CD14-positive monocyte (primary cell): ENCODE measurements at places on chromosomes 7 and 10. TPM values are rescaled to one million over a fixed set of nuclear protein-coding genes. Genes with fewer than 3 reads are reported as not detected.

TRIM74 gene
- not detected for polyA plus RNA-seq

PILRA gene
- polyA plus RNA-seq = 364 TPM

AKR1D1 gene
- not detected for polyA plus RNA-seq

CAMK2G gene
- 1.7 TPM for polyA plus RNA-seq

CPA4 gene
- polyA plus RNA-seq = not detected

LFNG gene
- polyA plus RNA-seq = 2.2 TPM

GRM8 gene
- not detected for polyA plus RNA-seq

GRM3 gene
- not detected for polyA plus RNA-seq

SAP25 gene
- not detected for polyA plus RNA-seq

GRCh38 chr7:53013925-53014324, 21.5 kb upstream of the POM121L12 start:
- no peak for DNase-seq

- no peak for DNase-seq
These were observed 225.4 kb downstream of the ZMYND11 start for GRCh38 chr10:360653-361052.

GRCh38 chr10:125985557-125986240, 89.3 kb downstream of the FANK1 start:
- no peak for DNase-seq

DNA sequence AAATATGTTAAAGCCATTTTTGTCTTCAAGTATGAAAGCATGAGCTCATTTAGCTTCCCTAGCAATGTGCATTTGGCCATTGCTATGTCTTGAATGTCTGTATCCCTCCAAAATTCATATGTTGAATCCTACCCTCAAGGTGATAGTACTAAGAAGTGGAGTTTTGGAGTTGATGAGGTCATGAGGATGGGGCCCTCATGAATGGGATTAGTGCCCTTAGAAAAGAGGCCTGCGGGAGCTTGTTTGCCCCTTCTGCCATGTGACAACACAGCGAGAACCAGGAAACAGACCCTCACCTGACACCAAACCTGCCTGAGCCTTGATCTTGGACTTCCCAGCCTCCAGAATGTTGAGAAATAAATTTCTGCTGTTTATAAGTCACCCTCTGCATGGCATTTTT, 61.3 kb upstream of the UCN3 start:
- no peak for DNase-seq

DNA sequence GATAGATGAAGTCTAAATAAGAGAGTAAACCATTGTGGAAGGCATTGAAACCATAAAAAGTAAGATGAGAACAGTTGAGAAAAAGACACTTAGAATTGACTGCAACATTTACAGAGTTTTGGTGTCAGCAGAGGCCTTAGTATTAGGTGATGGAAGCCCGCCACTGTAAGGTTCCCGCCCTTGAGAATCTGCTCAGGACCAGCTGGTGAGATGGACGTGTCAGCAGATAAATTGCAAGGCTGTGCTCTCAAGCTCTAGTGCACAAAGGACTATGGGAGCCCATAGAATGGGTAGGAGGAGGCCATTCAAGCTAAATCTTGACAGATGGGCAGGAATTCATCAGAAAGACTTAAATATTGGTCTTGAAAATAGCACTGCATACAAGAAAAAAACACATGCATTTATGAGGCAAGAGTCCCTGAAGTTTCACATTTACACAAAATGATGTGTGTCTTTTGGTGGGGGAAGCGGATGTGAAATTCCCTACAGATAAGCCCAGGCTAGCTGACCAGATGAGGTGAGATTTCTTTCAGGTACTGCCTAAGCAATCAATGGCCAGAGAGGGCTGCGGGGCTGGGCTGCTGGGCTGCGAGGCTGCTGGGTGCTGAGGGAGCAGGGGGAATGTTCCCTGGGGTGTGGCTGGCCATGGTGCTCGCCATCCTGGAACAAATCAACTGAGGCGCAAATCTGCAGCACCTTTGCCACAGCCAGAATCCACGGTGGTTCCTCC, 42.5 kb downstream of the SYPL1 start:
- DNase-seq = no peak

DNA sequence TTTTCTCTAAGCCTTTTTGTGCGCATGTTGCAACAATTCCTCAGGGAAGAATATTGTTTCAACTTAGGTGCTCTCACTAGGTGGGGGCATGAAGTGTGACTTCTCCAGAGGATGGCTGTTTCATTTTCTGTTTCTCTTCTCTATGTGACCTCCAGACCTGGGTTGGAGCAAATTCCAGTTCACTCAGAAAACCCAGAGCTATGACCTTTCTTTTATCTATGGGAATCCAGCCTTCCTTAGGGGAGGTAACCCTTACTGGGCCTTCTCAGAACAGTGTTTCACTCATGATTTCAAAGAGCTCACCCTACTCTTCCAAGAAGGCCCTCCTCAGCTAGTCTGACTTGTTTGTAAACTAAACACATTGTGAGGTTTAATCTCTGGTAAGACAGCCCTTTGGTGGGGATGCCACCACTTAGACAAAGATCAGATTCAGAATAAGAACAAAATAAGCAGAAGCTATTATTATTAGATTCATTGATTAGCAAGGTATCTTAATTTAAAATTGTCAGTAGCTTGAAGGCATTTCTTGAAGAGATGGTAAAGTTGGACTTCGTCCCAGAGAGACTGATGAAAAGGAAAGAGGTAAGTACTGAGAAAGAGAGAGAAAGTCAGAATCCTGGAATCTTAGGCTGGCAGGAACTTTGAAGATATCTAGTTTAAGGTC, 16.6 kb upstream of the TAS2R60 start:
- no peak for DNase-seq

DNA sequence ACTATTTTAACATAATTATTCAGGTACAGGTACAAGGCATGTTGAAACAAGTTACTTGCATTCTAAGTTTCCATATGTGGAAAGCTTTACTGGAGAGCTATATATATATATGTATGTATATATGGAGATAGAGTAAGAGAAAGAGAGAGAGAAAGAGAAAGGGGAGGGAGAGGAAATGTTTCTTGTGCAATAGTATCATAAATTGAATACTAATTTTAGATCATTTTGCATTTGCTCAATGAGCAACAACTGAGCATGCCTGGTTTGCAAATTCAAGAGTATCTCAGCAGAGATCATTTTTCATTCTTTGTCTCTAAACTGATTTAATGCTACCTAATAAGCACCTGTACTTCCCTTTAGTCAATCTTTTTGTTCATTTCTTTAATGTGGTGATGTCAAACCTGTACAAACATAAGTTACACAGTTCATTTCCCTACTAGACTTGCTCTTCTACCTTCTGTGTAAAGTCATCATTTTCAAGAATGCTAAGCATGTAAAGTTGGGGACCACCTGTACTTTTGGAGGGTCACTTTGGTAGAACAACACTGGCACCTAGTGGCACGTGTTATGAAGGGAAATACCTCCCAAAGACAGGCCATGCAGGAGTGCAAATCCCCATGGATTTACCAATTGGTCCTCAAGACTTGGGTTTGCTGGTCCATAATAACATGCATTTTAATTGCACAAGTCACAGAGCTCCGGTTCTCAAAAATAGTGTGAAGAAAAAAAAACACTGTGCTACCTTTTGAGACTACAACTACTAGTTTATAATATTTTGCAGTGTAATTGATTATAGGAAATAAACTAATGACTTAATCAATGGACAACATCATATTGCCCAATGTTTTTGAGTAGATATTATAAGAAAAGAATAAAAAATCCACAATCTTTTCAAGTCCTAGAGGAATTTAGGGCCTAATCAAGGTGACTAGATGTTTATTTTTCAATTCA, 431.2 kb upstream of the IGFBP3 start:
- no peak for DNase-seq

DNA sequence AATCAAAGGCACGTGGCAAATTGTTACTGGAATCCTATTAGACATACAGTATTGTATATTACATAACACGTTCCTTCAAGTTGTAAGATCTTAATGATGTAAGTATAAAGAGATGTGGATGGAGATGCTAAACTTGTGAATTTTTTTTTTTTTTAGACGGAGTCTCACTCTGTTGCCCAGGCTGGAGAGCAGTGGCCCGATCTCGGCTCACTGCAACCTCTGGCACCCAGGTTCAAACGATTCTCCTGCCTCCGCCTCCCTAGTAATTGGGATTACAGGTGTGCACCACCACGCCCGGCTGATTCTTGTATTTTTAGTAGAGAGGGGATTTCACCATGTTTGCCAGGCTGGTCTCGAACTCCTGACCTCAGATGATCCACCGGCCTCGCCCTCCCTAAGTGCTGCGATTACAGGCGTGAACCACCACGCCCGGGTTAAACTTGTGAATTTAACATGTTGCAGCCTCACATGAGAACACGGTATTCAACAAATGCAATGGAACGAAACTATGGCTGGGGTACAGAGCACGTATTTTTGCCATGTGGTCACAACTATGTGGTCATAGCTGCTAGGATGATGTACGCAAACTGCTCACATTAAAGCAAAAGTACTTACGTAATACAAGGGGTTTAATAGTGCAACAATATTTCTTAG, 818 bp upstream of the SUPV3L1 start:
- peak; percentile 63 for DNase-seq

DNA sequence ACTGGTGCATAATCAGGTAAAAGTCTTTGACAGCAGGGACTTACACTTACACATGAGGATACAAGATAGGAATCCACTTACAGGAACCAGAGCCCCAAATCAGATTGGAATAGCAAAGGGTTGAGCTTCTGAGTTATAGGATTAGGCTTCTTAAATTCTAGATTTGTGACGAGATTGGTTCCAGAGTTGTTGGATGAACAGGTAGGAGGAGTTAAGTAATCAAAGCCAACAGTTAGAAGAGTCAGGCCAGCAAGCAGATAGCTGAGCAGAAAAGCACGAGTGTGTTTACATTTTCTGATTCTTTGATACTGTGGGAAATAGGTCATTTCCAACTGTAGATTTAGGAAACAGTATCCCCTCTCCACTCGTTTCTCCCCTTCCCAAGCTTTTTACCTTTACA, 167.0 kb downstream of the MDFIC start:
- no peak for DNase-seq

GRCh38 chr7:156378806-156379205, 261.8 kb upstream of the RNF32 start:
- DNase-seq = no peak

- no peak for DNase-seq
These were observed 478.5 kb upstream of the PODXL start for GRCh38 chr7:132034748-132035416.

DNA sequence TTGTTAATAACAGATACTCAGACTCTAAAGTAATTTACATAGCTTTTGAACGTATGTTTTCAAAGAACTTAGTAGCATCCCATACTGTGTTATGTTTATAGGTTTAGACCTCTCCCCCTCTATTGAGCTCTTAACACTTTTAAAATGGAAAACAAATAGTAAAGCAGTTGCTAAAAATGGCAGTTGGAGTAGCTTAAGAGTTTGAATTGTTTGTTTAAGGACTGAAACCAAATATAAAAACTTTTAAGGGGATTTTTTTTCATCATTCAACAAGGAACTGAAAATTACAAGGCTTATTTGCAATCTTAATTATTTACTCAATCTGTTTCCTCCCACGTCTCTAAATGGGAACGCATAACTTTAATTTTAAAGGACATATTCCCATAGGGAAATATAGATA, 1.6 kb upstream of the SPAG6 start:
- no peak for DNase-seq

DNA sequence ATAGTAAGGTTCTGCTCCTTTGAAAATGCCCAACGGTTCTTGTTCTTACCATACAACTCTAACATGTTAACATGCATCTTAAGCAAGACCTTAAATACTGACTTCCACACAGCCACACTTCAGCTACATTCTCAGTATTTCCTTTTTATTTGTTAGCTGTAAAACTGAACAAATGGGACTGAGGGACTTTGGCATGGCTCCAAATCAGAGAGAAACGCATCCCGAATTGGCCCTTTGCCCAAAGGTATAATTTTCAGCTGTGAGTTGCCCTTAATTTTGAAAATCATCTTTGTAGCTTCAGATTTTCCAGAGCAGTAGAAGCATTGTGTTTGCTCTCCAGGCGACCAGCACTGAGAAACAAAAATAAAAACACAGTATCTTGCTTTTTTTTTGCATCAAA, 56.4 kb downstream of the NEUROD6 start:
- DNase-seq = no peak

- no peak for DNase-seq
These were observed 307.9 kb downstream of the WDR11 start for GRCh38 chr10:121158988-121159579.

GRCh38 chr10:30967650-30968410, 63.8 kb downstream of the ZNF438 start:
- no peak for DNase-seq

DNA sequence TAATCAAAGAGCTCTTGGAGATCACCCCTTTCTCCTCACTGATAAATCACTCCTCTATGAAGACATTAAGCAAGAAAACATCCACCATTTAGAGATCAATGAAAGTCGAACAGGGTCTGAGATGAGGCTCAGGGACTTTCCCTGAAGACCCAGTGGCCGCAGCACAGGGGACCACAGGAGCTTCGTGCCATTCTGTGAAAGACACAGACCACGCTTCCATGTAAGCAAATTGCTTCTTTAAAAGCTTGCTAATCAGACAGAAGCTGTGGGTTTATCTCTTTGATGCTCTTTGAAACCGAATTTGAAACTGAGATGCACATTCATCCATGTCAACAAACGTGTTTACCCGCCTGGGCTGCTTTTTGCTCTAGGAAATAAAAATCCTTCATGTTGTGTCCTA, 231.9 kb upstream of the PPP2R2D start:
- no peak for DNase-seq

- DNase-seq = peak; percentile 93
These were observed 55.0 kb upstream of the AKR1E2 start for GRCh38 chr10:4770801-4771553.

DNA sequence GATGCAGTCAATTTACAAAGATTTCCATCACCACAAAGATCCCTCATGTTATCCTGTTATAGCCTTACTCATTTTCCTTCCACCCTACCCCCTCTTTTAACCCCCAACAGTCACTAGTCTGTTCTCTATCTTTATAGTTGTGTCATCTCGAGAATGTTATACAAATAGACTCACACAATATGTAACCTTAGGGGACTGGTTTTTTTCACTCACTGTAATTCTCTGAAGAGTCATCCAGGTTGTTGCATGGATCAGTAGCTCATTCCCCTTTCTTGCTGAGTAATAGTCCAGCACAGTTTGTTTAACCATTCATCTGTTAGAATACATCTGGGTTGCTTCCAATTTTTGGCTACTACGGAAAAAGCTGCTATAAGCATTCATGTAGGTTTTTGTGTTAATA, 121.1 kb upstream of the PDE1C start:
- DNase-seq = no peak

- no peak for DNase-seq
These were observed 53.2 kb upstream of the CUX1 start for GRCh38 chr7:101764221-101764620.
